Stimulated activated CD8-positive, alpha-beta memory T cell treated with anti-CD3 and anti-CD28 coated beads, Interleukin-2, amount 100 ng/mL, for 48 hours (primary cell): ENCODE measurements at places on chromosomes 16 and 17.

- DNase-seq, result peak; percentile 59
These were observed 12.5 kb upstream of the RHBDL3 start for GRCh38 chr17:32253117-32253611.

DNA sequence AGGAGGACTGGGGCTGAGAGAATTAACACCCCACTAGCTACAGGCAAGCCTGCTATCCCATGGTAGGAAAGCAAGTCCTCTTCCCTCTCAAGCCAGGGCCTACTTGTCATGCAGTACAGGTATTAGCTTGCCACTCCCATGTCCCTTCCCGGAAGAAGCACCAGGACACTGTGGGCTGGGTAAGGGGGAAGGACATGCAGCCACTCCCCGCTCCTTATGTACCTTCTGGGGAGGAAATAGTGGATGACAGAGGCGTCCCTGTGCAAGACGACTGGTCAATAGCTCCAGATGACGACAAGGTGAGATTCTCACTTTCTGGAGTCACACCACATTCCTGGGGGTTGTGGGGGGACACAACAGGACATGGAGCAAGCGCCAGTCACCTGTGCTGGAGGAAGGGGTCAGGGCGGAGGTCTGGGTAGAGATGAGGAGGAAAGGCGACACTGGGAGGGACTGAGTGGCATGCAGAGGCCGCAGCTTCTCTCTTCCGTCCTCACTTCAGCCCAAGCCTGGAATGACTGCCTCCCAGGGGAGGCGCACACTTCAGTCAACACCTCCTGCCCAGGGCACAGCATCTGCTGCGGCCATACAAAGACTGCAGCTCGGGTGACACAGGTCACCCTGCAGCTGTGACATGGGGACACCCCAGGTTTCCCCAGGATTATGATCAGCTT lies 15.1 kb upstream of the FOXJ1 start:
- DNase-seq, result no peak

- DNase-seq, result no peak
These were observed 20.4 kb upstream of the ZC3H18 start for GRCh38 chr16:88549671-88550245.

DNA sequence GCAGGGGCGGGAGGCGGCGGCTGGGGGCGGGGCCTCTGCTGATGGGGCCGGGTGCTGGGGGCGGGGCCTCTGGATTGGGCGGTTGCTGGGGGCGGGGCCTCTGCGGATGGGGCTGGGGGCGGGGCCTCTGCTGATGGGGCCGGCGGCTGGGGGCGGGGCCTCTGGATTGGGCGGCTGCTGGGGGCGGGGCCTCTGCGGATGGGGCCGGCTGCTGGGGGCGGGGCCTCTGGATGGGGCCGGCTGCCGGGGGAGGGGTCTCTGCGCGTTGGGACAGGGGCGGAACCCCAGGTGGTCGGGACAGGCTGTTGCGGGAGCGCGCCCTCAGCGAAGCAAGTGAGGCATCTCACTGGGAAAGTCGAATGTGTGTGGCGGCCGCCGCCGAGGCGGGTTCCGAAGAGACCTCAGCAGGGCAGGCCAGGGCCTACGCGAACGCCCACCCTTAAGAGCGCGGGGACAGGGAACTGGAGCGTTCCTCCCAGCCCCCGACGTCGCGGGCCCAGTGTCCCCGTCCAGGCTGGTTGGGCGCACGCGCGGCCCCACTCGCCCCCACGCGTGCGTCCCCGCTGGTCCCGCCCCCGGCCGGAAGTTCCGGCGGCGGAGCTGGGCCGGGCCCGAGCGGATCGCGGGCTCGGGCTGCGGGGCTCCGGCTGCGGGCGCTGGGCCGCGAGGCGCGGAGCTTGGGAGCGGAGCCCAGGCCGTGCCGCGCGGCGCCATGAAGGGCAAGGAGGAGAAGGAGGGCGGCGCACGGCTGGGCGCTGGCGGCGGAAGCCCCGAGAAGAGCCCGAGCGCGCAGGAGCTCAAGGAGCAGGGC lies at the start of gene STUB1:
TSS of gene STUB1 (plus strand) at position 597 of the 811 bp plus-strand sequence. CDS start at position 713, 116 bp downstream.
- peak; percentile 80 for DNase-seq

DNA sequence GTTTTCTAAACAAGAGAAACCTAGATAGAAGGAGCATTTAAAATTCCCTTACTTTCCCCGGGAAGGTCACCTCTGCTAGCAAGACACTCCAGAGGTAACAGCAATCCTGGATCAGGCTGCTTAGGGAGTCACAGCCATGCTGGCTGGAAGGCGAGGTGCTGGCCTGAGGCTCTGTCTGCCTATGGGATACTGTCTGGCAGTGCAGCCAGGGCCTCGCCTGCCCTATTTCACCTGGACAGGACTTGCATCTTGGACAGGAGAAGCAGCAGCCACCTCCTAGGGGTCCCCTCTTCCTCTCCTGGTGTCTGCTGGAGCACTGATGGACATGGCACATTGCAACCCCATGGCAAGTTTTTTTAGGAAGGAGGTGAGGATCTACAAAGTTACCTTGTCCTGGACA lies 15.1 kb downstream of the FA2H start:
- DNase-seq, result no peak

DNA sequence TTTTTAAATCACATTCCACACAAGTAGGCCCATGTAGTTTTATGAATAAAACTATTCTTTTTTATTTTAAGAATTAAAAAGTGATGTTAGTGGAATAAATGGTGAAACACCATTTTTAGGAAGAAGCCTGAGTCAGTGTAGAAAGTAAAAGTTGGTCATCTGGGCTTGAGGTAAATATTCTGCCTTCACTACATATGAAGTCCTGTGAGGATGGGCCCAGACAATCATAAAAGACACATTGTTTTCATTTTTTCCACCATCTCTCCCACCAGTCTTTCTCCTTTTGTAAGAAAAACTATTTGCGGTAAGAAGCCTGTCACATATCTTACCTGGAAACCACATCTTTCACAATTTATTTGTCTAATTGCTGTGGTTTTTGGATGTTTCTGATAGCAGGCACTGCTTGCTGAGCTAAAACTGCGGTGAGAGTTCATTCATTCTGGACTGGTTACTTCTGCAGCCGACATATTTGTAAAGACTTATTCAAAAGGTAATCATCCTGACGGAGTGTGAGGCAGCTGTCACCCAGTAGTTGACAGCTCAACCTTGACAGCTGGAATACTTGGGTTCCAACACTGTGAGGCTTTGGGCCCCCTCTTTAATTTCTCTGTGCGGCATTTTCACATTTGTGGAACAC lies 10.6 kb upstream of the RFFL start:
- no peak for DNase-seq

GRCh38 chr17:73783945-73784603 lies 139.8 kb upstream of the SDK2 start:
- DNase-seq, result no peak

DNA sequence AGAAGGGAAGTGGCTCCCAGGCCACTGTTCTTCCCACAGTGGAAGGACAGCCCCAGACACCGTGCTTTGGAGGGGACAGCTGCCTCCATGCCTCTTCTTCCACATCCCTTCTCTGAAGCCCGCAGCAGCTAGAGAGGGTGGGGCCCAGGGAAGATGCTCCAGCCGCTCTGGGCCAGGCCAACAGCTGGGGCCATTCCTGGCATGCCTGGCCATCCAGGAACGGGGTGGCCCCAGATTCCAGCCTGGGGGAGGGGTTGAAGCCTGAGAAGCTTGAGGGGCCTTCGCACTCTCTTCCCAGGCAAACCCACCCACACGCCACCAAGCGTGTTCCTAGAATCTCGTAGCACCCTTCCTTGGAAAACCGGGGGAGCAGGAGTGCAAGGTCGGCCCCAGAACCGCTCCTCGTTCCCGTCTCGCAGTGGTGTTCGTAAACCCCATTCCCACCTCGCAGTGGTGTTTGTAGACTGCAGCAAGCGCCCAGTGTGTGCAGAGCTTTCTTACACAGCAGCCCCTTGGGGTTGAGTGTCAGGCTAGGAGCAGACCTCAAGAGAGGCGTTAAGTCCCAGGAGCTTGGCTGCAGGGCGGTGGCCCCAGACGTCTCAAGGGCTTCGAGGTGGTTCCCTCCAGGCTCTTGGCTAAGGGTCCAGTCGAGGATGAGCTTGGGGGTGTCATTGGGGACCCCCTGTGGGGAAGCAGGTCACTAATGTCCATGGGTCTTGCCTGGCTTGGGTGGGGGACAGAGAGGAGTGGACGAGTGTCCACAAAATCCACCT lies 2.7 kb downstream of the CDH15 start:
- DNase-seq, result no peak

GRCh38 chr16:23152386-23153178 lies 3.3 kb upstream of the USP31 start:
- no peak for DNase-seq

DNA sequence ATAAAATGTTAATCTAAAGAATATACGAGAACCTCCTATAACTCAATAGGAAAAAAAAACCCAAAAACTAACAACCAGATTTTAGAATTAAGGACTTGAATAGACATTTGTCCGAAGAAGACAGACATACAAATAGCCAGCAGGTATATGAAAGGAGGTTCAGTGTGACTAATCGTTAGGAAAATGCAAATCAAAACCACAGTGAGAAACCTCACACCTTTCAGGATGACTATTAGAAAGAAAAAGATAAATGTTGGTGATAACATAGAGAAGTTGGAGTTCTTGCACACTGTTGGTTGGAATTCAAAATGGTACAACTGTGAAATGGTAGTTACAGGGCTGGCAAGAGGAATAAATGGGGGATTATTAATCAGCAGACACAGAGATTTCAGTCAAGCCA lies 339.0 kb downstream of the TMEM114 start:
- no peak for DNase-seq

GRCh38 chr17:66715745-66716156 lies 119.2 kb upstream of the CACNG5 start:
- DNase-seq, result no peak

DNA sequence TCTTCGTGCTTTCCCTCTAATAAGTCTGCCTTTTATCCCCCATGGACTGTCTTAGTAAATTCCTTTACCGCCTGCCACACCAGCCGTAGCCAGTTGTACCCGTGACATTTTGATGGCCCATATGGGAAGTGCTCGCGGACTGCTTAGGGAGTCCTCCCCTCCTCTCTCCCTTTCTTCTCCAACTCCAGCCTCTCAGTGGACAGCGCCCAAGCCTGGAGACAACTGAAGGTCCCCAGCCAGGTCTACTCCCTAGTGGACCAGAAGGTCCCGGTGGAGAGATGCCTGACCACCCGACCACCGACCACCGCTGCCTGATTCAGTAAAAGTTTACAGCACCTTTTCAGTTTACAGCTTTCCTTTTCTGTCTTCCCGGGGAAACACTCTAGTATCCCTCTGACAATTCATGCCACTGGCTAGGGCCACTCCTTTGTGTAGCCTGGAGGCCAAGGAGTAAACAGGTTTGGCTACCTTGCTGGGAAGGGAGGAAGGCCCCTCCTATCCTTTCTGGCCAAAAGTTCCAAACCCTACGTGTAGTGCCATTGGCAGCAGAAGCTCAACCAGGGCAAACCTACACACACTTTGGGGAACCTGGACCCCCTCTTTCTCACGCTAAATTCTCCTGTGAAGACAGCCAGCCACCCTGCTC lies 18.0 kb downstream of the CTRB2 start:
- DNase-seq, result no peak

GRCh38 chr17:57461082-57461481 lies 204.8 kb downstream of the MSI2 start:
- no peak for DNase-seq

DNA sequence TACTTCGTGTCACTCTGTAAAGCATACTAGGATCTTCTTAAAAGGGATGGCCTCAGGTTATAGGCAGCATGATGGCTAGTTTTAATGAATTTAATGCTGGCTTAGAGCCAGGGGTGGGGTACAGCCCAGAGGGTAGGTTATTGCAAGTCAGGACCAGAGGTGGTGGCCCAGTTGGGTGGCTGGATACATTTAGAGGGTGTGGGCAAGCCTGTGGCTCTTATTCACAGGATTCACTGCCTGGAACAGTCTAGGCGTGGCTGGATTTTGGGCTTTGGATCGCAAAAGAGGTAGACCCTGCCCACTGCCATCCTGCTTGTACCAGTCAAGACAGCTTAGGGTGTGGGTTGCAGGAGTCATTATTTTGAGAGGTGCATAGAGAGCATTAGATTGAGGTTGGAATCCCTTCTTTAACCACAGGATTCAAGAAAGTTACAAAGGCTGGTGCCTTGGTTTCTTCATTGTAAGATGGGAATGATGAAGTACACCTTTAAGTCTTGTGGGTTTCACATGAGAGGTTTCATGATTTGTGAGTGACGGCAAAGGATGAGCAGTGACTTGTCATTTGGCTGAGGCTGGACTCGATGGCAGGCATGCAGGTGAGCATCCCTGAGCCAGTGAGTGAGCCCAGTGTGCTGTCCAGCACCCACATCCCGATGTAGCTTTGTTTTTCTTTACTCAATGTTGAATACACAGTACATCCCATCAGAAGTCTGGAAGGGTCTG lies 85.2 kb downstream of the KSR1 start:
- DNase-seq, result no peak

GRCh38 chr17:78394209-78394608 lies 15.8 kb downstream of the PGS1 start:
- DNase-seq, result no peak

DNA sequence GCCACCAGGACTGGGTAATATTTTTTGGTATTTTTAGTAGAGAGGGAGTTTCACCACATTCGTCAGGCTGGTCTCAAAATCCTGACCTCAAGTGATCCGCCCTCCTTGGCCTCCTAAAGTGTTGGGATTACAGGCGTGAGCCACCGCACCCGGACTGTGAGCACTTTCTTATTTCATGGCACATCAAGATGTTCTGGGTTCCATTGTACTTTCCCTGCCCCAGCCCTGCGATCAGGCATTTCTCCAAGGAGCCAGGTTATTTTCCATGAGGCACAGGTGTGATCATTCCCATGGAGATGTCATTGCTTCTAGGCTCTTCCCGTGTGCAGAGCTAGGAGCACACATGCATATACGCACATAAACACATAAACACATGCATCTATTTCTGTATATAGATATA lies 2.6 kb upstream of the ANKRD40CL start:
- DNase-seq, result no peak

- DNase-seq, result no peak
These were observed 21.8 kb downstream of the SDR42E2 start for GRCh38 chr16:22183901-22184614.

DNA sequence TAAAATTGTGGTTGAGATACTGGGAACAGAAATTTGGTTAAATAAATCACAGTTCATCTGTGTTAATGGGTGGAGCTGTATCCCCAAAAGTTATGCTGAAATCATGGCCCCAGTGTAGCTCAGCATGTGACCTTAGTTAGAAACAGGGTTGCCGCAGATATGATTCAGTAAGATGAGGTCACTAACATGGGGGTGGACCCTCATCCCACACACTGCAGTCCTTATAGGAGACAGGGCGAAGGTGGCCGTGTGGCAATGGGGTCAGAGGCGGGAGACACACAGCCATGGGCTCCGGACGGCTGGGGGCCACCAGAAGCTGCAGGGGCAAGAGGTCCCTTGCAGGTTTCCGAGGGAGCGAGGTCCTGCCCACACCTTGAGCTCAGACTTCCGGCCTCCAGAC lies 10.7 kb downstream of the GALNS start:
- DNase-seq, result no peak
